Vagina (tissue), 2 donors: ENCODE measurements at places on chromosomes 1 and 21.

- no peak for DNase-seq
Measured at GRCh38 chr1:221565711-221566110, 176.2 kb downstream of the DUSP10 start.

- DNase-seq, result no peak
Measured at GRCh38 chr1:220224033-220224432, 48.2 kb downstream of the RAB3GAP2 start.

- DNase-seq, result no peak
Measured at GRCh38 chr21:43361493-43362296, 65.2 kb downstream of the SIK1 start.

DNA sequence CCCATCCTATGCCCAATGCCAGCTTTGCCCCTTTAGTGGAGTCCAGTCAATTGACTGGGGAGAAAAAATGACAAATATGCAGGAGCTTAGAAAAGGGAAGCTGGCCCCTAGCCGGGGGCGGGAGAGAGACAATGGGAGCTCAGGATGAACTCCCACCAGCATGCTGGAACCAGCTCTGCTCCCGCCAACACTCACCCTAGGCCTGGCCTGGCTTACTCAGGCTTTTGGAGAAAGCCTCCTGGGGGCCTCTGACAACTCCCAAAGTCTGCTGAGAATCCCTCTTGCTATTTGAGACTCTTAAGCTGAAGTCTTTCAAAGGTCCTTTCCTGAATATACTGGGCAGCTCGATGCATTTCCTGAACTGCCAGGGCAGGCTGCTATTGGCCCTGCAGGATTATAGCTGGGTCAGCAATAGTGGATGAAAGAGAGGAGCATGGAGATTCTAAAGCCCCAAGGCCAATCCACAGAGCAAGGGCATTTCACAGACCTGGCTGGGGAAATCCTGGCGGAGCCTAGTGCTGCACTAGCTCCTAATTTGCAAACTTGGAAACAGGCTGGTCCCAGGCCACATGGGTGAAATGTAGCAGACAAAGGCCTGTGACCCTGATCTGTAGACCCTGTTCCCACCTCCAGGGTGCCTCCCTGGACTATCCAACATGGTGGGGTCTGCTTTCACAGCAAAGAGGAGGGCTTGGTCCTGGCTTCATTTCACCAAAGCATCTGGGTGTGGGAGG, 35.7 kb upstream of the CLSTN1 start:
- no peak for DNase-seq

DNA sequence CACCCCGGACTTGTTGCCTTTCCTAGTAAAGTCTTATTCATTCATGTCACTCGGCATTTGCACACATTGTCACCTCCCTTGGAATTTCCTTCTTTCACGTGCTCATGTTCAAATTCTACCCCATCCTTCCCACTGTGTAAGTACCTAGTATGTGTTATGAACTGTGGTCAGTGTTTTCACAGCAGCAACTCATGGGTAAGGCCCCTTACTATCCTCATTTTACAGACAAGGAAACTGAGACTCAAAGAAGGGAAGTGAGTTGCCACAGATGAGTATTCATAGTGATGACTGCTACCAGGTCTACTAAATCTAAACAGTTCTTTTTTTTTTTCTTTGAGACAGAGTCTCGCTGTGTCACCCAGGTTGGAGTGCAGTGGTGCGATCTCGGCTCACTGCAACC, 10.5 kb downstream of the CITED4 start:
- DNase-seq, result no peak

DNA sequence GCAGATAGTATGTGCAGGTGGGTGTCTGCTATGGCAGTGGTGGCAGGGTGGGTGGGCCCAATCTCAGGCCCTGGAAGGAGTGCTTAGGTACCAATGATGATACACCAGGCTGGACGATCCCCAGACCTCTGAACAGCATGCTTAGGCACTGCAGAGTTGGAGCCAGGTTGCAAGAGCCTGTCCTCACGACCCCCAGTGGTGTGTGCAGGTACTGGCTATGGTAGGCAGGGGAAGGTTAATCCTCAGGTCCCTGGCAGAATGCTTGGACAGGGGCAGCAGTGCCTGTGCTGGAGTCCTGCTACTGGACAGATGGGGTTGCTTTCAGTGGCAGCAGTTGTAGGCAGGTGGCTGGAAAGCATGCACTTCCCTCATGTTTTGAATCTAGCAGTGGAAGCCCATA, 100.5 kb upstream of the NEK7 start:
- DNase-seq, result no peak

DNA sequence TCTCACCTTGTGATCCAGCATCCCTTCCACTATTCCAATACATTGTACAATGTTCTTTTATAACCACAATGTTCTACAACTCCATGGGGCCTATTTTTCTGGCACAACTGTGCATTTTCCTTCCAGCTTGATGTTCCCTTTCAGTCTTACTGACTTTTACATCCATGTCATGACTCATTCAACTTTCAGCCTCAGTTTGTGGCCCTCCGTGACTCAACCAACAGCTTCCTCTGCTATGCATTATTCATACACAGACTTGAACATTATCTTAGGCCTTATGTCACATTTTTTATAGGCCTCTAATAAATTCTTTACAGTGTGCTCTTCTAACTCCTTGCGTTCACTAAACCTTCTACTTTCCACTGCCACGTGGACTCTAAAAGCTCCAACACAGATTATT, 119.4 kb upstream of the PRMT6 start:
- no peak for DNase-seq

GRCh38 chr1:219988387-219988786, 57.9 kb downstream of the EPRS1 start:
- DNase-seq, result no peak

GRCh38 chr1:30686236-30686935, 37.0 kb downstream of the MATN1 start:
- DNase-seq, result no peak

- no peak for DNase-seq
Measured at GRCh38 chr1:102879439-102879993, 228.8 kb downstream of the COL11A1 start.

DNA sequence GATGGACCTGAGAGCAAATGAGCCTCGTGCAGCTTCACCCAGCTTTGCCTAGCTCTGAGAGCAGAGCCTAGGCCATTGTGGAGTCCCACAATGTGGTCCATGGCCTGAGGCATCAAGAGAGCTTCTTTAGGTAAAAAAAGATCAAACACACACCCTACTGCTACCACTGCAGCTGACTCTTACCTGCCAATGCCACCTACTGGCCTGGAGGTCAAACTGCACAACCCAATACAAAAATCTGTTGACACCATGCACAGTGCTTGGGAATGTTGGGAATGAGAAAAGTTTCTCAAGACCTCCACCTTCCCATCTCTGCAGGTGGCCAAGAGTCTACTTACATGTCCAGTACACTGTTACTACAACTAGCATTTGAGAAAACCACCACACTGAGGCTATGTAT, 60.6 kb downstream of the UCHL5 start:
- no peak for DNase-seq

DNA sequence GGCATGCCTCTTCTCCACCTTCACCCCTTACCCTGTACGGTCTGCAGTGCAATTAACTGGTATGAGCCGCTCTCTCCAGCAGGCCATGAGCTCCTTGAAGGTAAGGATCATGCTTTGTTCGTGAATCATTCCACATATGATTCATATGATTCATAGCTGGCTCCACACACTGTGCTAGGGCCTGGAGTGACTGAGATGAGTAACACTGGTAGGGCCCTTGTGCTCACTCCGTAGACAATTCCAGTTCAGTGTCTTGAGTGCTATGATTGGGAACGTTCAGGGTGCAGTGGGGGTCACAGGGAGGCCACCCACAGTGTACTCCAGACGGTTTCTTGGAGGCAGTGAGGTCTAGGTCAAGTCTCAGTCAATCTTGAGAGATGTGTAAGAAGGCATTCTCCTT, 239.8 kb downstream of the LMX1A start:
- no peak for DNase-seq

DNA sequence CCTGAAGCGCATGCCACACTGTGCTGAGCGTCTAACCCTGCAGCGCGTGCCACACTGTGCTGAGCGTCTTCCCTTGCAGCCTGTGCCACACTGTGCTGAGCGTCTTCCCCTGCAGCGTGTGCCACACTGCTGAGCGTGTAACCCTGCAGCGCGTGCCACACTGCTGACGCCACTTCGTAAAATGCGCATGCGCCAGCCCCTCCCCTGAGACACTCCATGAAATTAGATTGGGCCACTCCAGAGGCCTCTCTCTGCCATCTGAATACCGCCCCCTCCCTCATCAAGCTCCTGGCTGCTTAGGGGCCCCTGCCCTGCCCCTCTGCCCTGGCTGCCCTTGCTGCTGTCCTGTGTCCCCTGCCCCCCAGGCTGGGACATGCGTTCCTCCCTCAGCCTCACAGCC, 84.8 kb downstream of the POFUT2 start:
- no peak for DNase-seq

DNA sequence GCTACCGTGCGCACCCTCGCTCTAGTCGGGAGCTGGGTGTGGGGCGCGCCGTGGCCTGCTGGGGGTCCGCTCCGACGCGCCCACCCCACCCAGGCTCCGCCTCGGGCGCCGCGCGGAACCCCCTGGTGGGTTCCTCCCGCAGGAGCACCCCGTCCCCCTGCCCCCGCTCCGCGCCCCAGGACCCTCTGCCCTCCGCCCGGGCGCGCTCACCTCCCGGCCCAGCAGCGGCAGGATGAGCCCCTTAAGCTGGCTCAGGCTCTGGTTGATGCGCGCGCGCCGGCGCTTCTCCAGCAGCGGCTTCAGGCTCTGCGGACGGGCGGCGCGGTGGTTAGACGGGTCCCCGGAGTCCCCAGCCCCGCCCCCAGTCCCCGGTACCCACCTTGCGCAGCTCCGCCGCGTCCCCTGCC, 319 bp downstream of the HES2 start:
- no peak for DNase-seq

- DNase-seq, result no peak
Measured at GRCh38 chr1:40017951-40018575, 22.5 kb upstream of the CAP1 start.

GRCh38 chr1:58936973-58937372, 153.1 kb upstream of the JUN start:
- DNase-seq, result no peak

- no peak for DNase-seq
Measured at GRCh38 chr1:41639332-41639936, 155.0 kb upstream of the EDN2 start.

DNA sequence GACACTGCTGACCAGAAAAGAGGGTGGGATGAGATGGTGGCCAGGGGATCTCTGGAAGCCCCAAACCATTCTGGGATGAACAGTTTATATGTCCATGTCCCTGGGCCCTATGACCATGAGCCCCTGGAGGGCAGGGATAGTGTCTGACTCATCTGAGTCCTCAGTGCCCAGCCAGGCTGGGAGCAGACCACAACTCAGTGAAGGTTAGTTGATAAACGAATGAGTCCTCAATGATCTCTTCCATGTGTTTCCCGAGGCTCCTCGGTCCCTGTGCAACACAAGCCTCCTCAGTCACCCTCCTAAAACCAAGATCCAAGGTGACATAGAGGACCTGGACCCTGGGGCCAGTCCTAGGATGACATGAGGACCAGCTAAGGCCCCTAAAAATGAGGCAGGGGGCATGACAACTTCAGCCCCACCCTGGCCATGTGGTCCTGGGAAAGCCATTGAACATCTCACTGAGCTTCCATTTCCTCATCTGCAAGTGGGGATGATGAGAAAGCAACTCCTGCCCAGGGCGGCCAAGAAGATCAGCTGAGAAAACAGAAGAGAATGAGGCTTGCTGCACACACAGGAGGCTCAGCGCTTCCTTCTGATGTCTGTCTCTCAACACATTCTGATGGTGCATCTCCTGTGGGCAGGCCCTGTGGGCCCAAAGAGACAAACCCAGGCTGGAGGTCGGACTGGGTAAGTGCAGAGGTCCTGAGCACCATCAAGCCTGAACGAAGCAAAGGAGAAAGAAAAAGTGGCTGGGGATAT, 86.3 kb downstream of the GLIS1 start:
- no peak for DNase-seq

- DNase-seq, result no peak
Measured at GRCh38 chr1:111570781-111571181, 48.8 kb upstream of the RAP1A start.

DNA sequence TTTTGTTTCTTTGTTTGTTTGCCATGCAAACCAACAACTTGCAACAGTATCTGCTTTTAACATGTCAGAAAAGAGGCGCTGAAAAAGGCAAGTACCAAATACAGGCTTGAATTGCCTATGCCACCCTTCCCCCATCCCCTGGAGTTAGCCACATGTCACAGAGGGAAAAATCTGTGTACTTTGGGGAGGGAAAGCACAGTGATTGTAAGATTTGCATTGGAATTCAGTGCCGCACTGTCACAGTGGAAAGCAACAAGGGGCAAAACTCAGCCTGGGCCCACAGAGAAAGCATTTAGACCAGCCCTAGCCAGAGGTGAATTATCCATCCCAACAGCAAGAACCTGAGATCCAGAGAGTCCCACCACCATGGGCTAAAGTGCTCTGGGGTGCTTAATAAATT, 52.4 kb upstream of the ACADM start:
- no peak for DNase-seq

DNA sequence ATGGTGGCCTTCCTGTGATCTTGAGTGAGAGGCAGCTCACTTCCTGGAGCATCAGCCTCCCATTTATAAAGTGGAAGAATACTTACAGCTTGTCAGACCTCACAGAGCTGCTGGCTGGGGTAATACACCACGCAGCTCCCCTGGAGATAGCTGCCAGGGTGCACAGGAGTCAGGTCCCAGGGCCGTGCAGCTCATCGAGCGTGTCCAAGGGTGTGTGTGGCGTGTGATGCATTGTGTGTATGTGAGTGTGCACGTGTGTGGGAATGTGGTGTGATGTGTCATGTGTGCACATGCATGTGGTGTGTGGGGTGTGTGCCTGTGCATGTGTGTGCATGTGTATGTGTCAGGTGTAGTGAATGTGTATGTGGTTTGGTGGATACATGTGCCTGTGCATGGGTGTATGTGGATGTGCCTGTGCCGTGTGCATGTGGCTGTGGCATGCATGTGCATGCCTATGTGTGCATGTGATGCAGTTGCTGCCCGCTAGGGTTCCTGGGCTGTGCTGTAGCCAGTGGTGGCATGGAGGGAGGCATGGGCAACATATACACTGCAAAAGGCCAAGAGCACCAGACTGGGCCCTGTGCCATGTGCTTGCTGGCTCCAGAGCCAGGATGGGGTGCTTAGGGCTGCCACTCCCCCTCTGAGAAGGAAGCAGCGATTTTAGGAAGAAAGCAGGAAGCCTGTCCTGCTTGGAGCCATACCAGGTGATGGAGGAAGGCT, 24.6 kb downstream of the WNT3A start:
- no peak for DNase-seq

DNA sequence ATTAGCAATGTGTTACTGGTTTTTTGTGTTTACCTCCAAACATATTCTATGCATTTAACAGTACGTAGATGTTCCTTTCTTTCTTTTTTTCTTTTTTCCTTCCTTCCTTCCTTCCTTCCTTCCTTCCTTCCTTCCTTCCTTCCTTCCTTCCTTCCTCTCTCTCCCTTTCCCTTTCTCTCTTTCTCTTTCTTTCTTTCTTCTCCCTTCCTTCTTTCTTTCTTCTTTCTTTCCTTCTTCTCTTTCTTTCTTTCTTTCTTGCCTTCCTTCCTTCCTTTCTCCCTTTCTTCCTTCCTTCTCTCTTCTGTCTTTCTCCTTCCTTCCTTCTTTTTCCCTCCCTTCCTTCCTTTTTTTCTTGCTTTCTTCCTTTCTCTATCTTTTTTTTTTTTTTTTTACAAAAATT, 46.2 kb upstream of the GNG12 start:
- no peak for DNase-seq
